ENCODE measurements at places on chromosomes 3 and 15.
A peak's percentile ranks its signal among the peaks of the same experiment; 100 is the strongest.

- DNase-seq = no peak
These were observed 31.4 kb downstream of the NIPA2 start for GRCh38 chr15:22869856-22870255.

DNA sequence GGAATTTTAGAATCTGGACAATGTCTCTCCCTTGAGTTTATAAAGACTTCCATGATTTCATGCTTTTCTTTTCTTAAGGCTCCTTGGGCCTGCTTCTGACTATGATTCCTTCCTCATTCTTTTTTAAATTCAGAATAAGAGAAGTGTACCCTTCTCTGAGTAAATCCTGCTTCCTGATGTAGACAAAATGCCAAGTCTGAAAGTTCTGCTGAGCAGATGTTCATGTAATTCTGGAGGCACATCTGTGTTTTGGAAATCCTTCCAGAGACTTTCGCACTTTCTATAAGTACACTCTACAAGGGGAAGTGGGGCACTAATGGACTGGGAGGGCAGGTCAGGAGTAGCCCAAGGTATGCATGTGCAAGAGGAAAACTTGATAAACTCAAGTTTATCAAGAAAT, 24.8 kb downstream of the TPM1 start:
- DNase-seq = peak; percentile 4

DNA sequence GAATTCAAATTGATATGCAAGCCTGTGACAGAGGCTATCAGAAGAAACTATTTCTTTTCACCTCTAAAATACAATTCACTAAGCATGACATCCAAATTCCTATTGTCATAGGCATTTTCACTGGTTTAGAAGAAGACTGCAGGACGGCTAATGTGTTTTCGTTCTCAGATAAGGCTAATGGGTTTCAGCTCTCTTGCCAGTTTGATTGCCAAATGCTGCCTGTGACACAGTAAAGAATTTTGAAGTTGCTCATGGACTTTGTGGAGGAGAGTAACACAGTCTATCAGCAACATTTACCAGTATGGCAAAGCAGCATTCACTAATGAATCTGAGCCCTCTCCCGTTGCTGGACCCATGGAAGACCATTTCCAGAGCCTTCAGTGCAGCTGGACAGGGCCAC, 948.1 kb downstream of the FHIT start:
- DNase-seq = peak; percentile 77

GRCh38 chr3:170542704-170543103, 43.2 kb downstream of the SLC7A14 start:
- peak; percentile 43 for DNase-seq

- DNase-seq = peak; percentile 23
These were observed 329.1 kb upstream of the TPRG1 start for GRCh38 chr3:188842639-188843038.

GRCh38 chr3:46096781-46097180, 69.5 kb upstream of the XCR1 start:
- DNase-seq = no peak

DNA sequence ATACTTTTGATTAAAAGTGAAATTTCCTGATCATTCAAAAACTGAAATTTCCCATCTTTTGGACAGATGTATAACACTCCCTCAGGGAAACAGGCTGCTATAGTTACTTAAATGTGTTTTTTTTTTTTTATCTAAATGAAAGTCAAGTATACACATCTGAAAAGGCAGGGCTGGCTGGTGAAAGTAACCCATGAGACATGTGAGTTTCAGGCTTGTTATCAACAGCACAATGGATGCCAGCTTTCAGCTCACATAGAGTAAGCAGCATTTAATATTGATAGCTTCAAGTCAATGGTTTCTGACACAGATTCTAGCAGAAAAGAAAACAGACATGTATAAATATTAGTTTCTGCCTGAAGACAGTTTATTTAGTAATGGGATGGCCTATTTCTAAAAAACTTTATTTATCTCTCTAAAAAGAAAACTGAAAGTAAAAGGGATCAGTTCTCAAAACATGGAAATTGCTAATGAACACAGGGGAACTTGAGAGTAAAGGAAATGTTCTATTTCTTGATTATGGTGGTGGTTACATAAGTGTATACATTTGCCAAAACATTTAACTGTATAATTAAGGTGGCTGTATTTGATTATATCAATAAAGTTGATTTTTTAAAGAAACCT, 89.7 kb upstream of the CMC1 start:
- peak; percentile 23 for DNase-seq

DNA sequence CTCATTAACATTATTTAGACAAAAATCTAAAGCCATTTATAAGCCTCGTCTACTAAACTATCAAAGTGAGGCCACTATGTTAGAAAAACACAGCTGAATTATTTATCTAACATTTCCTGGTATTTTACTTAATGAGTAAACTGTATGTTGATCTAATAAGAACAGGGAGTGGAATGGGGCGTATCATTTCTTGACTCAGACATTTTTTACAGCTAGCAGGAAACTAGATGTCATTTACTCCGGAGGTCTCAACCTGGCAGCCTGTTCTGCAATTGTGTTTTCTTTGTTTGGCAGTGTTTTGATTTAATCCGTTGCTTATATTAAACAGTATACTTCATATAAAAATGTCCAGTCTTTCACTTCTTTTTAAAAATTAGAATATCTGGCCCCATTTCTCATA, 79.1 kb upstream of the ABI3BP start:
- no peak for DNase-seq

GRCh38 chr3:62839748-62840147, 35.5 kb downstream of the CADPS start:
- no peak for DNase-seq

DNA sequence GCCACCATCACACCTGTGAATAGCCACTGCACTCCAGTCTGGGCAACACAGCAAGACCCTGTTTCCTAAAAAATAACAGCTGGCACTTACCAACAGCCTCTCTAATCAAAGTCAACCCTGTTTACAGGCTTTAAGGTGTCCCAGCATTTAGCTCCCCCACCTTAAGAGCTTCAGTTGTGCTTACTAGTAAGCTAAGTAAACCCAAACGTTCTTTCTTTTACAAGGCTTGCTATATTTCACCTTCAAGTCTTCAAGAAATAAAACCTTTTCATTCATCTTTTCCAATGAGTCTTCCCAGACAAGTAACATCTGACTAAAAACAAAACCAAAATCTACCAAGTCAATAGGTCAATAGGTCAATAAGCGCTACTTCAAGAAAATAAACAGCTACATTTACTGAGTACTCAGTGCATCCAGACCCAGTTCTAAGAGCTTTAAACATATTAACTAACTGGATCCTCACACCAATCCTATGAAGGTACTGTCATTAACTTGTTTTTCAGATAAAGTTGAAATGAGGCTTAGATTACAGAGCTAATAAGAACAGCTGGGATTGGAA, 62.4 kb downstream of the PBRM1 start:
- no peak for DNase-seq

GRCh38 chr3:62178739-62179600, 194.4 kb downstream of the FEZF2 start:
- no peak for DNase-seq

DNA sequence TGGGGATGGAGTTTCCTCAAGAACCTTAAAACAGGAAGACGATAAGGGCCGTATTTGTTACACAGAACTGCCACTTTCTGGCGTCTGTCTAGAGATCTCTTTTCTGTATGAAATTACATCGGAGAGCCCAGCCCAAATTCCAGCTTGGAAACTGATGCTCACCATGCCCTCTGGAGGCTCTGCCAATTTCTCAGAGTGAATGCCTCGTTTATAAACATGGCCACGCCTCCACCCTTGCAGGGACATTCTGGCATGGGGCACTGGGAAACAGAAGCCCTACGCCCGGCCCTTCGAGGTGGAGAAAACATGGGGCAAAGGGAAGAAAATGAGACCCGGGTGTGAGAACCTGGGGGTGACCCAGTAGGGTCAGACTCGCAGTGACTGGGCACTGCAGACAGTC, 53.4 kb upstream of the SEC13 start:
- DNase-seq = no peak

DNA sequence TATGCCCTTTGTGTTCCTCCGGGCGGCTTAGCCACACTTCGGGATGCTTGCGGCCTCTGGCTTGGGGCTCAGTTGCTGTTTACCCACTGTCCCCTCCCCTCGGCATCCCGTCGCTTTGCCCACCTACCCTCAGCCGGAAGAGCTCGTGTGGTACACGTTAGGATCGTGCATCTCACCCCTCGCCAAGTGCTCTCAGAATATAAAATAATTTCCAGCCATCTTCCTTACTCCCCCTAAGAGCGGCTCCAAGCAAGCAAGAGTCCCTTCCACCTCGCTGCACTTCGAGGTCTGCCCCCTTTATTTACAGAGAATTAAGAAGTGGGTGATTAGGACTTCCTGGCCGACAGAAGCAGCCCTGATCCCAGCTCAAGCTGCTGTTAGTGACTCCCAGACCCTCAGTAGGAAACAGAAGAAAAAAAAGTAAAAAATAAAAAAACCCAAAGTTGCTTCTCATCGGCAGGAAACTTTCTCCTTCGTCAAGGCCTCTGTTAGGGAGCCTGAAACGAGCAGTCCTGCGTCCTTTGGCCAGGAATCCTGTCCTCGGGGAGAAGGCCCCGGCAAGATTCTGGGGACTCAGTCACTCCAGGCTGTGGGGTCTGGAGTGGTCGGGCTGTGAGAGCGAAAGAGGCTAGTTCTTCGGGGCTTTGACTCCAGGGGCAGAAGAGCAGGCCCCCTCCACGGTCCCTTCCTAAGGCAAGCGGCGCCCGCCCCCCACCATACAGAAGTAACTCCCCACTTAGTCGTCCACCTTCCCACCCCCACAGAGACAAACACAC, 3.0 kb downstream of the MEIS2 start:
- DNase-seq = no peak

GRCh38 chr15:81410318-81410753, 36.3 kb upstream of the TMC3 start:
- DNase-seq = peak; percentile 56

DNA sequence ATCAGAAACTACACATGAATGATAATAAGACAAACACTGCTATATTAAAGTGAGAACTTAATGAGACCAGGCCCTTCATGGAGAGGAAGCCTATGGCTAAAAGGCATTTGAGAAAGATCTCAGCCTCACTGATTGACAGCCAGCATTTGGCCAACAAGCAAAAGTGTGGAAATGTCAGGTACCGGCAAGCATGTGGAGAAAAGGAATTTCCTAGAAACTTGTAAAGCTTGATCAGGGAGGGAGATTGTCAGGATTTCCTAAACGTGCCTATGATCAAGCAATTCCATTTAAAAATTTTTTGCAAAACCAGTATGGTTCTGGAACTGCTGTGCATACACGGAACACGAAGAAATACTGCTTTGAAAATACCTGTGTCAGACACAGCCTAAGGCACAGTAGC, 220.3 kb upstream of the ATP10A start:
- DNase-seq = no peak

DNA sequence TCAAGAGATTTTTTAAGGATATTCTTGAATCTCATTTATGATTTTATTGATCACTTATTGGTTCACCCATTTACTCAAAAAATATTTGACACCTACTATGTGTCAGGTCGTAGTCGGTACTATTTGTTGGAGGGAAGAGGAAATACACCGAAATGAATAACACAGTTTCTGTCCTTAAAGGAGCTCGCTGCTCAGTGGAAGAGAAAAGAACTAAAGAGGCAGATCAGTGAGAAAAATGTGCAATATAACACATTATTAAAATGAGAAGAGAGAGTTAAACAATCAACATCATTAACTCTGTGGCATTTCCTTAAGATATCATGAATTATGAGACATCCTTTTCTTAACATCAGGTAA, 56.1 kb upstream of the ADAMTS9 start:
- DNase-seq = no peak

GRCh38 chr3:156674911-156675829, 780 bp downstream of the TIPARP start:
- DNase-seq = peak; percentile 56

- DNase-seq = no peak
These were observed 14.7 kb downstream of the XRN1 start for GRCh38 chr3:142433110-142433509.

GRCh38 chr3:78986416-78987101, 781.2 kb downstream of the ROBO1 start:
- no peak for DNase-seq

- no peak for DNase-seq
These were observed 63.5 kb downstream of the EPHB1 start for GRCh38 chr3:134858441-134859035.

GRCh38 chr15:77507911-77508310, 87.2 kb downstream of the HMG20A start:
- peak; percentile 76 for DNase-seq

DNA sequence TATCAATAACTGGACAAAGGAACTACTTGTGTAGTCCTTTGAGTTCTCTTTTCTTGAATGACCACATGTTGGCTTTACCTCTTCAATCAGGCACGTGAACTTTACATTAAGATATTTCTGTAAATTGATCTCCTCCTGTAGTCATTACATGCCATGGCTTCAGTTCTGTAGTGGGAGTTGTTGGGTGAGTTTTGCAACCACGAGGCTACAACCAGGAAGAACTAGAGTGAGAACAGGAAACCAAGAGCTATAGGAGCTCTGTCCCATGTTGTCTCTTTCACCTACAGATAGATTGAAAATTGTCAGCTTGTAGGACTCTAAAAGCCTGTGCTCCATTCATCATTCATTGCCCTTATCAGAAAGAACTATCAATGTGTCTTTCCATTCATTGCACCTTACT, 2.0 kb downstream of the RSRC1 start:
- DNase-seq = no peak

DNA sequence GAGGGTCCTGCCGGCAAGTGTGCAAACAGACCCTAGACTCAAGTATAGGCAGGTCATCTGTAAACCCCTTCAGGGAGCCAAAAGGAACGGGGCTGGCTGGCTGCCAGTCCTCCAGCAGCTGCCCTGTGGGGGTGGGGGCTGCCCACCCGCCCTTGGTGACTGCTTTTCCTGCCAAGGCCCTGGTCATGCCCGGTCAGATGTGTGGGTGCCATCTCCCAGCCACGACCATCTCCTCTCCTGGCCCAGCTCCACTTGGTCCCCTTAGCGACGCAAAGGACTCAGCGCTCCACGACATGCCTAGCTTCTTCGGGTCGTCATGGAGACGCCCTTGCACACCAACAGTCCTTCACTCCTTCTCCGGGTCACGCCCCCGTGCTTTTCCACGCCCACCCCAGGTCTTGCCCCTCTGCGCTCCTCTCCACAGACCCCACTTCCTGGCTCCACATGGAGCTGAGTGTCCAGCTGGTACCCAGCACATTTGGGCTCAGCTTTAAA, 2.4 kb downstream of the MUC4 start:
- no peak for DNase-seq

- DNase-seq = peak; percentile 100
These were observed 108.1 kb upstream of the THBS1 start for GRCh38 chr15:39472621-39473297.

DNA sequence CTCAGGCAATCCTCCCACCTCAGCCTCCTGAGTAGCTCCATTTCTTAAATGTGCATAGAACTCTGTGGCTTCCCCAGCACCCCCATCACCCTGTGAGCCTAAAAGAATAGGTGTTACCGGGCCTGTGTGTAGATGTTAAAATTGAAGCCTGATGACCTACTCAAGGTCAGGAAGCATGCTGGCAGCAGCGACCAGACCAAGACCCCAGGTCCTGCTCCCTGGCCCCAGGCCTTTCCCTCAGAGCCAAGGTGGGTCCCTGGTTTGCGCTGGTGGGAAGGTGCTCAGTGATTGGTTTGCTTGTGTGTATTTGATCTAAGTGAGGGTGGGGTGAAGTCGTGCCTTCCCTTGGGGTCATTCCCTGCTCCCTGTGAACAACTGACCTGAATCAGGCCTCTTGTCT, 18.4 kb upstream of the CRABP1 start:
- no peak for DNase-seq
